ENCODE measurements at places on chromosomes 3 and 15.

GRCh38 chr3:140711390-140712035 is 33.6 kb downstream of the TRIM42 start:
- no peak for DNase-seq

GRCh38 chr3:65785065-65785645 is 253.6 kb downstream of the MAGI1 start:
- peak; percentile 58 for DNase-seq

- DNase-seq, result no peak
These were observed 24.3 kb downstream of the MRPS25 start for GRCh38 chr3:15040844-15041243.

DNA sequence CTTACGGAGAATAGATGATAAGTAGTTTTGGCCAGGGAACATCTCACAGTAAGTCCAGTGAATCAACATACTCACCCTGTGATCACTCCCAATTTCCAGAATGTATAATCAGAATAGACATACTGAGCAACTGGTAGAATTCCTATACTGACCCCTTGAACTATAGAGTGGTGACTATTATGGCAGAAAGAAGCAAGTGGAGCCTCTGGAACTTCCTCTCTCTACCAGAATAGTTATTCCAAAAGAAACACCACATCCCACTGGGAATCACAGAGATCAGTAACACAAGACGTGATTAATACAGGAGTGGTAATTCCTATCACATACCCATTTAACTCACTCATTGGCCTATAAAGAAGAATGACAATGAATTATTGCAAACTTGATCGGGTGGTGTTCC is 50.1 kb upstream of the TRIM42 start:
- DNase-seq, result no peak

- peak; percentile 49 for DNase-seq
These were observed 1.3 kb upstream of the HACD2 start for GRCh38 chr3:123586131-123586530.

- DNase-seq, result no peak
These were observed 75.9 kb downstream of the GABRG3 start for GRCh38 chr15:27046880-27047279.

GRCh38 chr15:93312891-93313486 is 224.0 kb upstream of the RGMA start:
- no peak for DNase-seq

DNA sequence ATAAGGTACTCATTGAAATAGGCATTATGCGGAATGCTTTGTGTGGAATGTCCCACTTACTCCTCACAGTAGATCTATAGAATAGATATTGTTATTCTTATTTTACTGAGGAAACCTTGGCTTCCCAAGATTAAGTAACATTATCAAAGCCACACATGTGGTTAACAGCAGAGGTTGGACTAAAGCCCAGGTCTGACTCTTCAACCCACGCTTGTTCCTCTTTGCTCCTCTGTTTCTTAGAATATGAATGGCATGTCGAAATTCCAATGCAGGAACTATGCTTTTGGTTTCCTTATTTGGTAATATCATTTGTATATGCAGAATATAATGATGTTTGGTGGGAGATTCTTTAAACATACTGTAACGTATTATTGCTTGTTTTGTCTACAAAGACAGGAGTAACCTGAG is 818.8 kb upstream of the LMCD1 start:
- no peak for DNase-seq

DNA sequence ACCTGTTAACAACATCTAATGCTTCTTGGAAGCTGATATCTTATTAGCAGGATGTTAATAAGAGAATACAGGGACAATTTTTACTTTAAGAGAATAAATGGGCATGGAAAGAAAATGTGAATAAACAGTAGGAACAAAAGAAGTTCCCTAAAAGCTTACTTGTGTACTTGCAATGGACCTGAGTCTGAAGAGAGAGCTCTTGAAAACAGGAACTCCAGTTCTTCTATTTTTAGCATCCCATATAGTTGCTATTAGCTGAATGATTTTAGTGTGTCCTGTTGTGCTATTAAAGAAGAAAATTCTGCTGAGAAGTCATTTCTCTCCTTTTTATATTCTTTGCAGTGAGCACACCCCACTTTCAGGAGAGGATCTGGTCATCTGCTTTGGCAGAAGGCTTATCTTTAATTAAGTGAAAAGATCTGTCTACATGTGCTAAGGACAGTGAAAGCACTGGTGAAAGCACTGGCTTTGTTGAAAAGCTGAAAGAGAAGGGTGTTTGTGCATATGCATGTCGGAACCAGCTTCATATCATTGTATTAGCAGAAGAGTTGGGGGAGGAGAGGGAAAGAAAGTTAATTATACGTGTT is 1.4 kb upstream of the ST3GAL6 start:
- no peak for DNase-seq

- no peak for DNase-seq
These were observed 278.4 kb downstream of the OCA2 start for GRCh38 chr15:27820722-27821121.

GRCh38 chr3:87973906-87974305 is 84.9 kb downstream of the CGGBP1 start:
- DNase-seq, result no peak

Data from right renal cortex interstitium (tissue), 3 donors.